Esophagus squamous epithelium (tissue), 5 donors: ENCODE measurements at places on chromosomes 11 and 22.

GRCh38 chr11:30489511-30489910 lies 96.6 kb downstream of the MPPED2 start:
- DNase-seq, result no peak

DNA sequence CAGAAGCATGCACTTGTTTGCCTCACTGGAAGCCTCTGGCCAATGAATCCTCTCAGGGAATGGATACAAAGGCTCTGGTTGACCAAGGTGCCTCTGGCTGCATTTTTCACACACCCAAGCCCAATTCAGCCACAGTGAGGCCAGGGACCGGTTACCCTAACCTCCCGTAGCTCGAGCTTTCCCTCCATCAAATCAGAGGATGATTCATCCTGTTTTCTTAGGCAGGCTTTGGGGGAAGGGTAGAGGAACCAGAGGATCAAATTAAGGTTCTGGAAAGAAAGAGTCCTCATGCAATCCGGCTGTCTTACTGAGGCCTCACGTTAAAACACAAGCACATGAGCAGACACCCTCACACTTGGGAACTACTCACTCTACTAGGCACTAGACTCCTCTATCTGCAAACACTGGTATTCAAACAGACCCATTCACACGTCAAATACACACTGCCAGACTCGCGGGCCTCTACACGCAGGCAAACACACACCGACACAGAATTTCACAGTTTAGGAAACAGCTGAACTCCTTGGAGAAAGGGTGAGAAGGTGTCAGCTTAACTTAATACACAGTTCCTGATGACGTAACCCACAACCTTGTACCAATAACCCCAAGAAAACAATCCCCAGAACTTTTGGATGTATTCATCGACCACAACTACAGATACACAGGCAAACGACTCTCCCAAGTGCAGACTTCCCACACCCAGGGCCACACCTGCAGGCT lies 12.4 kb downstream of the NRXN2 start:
- no peak for DNase-seq

DNA sequence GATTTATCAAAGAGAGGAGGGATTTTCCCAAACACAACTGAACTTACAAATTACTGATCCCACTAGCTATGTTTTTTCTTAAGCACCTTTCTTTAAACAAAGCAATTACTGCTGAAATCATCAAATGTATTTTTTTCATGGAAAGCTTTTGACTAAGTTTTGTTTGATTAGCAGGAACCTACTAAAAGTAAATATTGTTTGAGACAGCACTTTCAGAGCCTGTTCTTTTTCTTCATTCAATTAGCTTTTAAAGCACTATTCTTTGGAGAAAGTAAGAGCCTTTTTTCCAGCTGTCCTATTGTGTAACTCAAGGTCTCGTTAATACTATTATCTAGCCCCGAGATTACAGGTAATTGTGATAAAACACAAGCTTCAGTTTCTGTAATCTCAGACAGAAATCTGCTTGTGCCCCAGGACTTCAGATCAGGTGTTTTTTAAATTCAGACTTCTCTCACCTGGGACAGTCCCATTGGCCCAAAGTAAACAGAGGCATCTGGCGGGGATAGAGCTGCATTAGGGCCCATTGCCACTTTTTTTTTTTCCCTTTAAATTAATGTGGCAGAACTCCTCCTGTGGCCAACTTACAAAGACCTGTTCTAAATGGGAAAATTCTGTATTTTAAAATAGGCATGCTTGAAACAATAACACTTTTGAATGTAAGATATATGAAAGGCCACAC lies 11.0 kb downstream of the CSTPP1 start:
- DNase-seq, result no peak

DNA sequence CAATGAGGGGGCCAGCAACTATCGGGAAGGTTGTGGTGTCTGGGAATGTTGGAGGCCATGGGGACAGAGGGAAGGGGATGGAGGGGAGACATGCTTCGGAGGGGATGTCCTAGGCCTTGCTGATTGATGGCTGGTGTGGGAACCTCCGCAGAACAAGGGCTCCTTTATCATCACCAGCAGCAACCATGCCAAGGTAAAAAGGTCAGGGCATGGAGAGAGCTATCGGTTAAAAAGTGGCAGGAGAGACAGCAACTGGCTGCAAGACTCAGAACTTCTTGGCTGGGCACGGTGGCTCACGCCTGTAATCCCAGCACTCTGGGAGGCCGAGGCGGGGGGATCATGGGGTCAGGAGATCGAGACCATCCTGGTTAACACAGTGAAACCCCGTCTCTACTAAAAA lies 3.0 kb downstream of the GSTT4 start:
- DNase-seq, result no peak

DNA sequence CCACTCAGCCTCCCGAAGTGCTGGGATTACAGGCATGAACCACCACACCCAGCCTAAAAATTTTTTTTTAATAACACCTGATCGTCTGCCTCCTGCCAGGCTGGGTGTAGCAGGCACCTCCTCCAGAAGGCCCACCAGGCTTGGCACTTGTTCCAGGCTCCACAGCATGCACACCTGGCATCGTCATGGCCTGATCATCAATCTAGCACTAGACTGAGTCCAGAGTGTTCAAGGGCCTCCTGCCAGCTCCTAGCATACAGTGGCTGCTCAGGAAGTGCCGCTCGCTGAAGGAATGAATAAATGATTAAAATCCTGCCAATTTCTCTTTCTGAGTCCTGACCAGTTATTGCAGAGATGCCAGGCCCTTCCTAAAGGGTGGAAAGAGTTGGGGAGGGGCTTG lies 3.5 kb upstream of the PDGFB start:
- DNase-seq, result no peak

DNA sequence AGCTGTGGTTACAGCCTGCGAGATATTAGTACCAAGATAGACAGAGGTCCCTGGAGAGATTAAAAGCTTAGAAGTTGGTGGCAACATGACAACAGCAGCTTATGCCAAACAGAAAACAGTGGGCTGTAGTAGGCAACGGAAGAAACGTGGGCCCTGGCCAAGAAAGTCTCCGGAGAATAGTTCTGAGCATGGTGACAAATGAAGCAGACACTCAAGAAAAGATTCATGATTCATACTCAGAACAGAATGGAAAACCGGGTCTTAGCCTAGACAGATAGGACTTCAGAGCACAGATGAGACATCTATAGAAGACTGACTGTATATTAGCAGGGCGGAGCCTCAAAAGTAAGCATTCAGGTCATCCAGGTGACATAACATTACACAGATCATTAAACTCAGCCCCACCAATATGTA lies 727.4 kb downstream of the ETS1 start:
- no peak for DNase-seq

DNA sequence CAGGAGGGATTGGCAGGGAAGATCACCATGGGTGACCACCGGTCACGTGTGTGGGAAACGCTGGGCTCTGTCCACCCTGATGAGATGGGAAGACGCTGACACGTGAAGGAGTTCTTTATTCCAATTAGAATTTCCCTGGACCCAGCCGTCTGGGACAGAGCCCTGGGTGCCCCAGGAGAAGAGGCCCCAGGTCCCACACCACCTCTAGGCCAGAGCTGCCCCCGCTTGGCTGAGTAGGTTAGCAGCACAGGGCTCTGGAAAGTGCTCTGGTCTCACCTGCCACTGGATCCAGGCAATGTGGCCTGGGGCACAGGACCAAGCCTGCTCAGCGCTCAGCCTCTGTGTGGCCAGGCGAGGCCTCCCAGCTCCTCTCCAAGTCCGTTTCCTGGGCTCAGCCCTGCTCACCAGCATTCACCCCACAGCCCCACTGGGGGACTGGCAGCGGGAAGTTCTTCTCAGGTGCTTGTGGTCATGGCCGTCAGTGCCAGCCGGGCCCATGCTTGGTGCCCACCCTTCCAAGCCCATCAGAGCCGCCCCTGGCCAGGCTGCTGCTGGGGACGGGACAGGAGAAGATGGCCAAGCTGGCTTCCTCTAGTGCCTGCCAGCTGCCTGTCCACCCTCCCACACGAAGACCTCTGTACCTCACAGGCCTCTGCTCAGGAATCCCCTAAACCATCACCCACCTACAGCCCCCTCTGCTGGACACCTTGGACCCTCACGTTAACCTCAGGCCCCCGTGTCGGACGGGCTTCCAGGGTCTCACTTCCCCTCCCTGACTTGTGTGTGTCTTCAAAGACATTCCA lies 62.5 kb upstream of the FGF3 start:
- no peak for DNase-seq
